ENCODE measurements at places on chromosomes 3 and 15.
A peak's percentile ranks its signal among the peaks of the same experiment; 100 is the strongest.

DNA sequence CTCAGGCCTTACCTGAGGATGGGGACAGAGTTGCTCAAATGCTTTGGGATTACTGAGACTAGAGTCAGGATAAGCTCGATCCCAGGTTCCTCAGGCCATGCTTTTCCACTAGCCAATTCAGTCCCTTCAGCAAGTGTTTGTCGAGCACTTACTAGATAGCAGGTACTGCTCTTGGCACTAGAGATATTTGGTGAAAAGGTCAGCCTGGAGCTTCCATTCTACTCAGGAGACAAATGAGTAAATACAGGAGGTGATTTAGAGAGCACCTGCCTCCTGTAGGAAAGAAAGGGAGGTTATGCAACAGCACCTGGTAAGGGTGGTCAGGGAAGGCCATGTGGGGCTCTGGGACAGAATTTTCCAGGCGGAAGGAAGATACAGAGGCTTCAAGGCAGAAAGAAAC is 99.9 kb downstream of the CACNA1D start:
- no peak for DNase-seq

- no peak for DNase-seq
Measured at GRCh38 chr3:195116407-195117185, 154.4 kb downstream of the XXYLT1 start.

DNA sequence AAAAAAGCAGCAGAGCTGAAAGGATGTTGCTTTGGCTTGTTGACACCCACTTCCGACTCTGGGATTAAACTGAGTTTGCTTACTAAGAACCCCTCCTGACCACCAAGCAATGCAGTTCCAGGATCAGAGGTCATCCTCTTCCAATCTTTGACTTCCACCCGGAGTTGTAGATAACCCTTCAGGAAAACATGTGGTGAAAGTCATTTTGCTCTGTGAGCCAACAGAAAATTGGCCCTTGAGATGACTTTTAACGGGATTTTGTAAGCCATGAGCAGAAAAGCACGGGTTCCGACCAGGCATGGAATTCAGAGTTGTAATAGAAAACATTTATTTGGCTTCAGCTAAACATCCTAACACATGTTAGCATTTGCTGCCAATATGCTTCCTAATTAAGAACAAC is 171.6 kb upstream of the NR2F2 start:
- no peak for DNase-seq

- peak; percentile 56 for DNase-seq
Measured at GRCh38 chr3:143601723-143602484, 246.4 kb downstream of the SLC9A9 start.

DNA sequence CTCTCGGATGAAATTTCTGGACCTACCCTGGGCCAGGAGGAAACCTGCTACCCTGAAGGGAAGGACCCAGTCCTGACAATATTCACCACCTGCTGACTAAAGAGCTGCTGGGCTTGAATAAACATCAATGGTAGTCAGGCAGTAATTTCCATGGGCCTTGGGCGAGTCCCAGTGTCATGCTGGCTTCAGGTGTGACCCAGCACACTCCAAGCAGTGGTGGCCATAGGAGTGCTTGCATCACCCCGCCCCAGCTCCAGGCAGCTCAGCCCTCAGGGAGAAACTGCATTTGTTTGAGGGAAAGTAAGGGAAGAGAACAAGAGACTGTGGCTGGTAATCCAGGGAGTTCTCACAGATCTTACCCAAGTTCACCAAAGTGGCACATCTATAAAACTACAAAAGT is 261.8 kb upstream of the DCBLD2 start:
- no peak for DNase-seq

DNA sequence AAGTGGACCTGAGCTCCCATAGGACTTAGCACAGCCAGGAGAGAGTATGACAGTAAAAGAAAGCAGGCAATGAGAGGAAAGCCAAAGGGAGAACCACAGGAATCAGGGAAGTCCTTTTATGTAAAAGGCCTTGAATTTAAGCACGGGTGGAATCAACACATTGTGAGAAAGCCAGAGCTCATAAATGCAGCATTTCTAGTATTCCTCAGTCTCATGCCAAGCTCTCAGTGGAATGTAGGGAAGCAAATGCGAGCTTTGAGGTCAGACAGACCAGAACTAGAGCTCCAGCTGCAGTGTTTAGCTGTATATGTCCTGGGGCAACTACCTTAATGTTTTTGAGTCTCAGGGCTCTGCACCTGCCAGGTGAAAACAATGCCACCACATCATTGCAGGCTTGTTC is 132.1 kb upstream of the TRIM42 start:
- peak; percentile 43 for DNase-seq

GRCh38 chr15:92984161-92984560 is 84.0 kb downstream of the CHD2 start:
- DNase-seq = no peak

- no peak for DNase-seq
Measured at GRCh38 chr3:134030379-134031347, 938 bp upstream of the SLCO2A1 start.

DNA sequence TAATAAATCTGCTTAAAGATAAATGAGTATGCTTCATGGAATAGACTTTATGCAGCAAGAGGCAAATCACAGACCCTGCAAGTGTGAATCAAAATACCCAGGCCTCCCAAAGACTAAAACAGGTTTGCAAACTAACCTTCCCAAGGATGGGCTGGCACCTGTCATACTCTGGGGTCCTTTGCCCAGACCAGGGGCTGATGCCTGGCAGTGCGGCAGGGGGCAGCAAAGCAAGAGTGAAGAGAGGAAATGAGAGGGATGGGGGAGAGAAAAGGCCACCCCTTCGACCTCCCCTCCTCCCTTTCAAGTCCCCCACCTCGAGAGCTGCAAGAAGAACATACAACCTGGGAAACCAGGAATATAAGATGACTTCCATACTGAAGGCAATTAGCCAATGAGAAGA is 31.8 kb downstream of the XXYLT1 start:
- DNase-seq = no peak

- no peak for DNase-seq
Measured at GRCh38 chr3:148146947-148147826, 550.5 kb upstream of the AGTR1 start.

GRCh38 chr3:66910266-66911055 is 87.6 kb upstream of the KBTBD8 start:
- no peak for DNase-seq

GRCh38 chr3:190426806-190427507 is 22.7 kb downstream of the TMEM207 start:
- DNase-seq = no peak

DNA sequence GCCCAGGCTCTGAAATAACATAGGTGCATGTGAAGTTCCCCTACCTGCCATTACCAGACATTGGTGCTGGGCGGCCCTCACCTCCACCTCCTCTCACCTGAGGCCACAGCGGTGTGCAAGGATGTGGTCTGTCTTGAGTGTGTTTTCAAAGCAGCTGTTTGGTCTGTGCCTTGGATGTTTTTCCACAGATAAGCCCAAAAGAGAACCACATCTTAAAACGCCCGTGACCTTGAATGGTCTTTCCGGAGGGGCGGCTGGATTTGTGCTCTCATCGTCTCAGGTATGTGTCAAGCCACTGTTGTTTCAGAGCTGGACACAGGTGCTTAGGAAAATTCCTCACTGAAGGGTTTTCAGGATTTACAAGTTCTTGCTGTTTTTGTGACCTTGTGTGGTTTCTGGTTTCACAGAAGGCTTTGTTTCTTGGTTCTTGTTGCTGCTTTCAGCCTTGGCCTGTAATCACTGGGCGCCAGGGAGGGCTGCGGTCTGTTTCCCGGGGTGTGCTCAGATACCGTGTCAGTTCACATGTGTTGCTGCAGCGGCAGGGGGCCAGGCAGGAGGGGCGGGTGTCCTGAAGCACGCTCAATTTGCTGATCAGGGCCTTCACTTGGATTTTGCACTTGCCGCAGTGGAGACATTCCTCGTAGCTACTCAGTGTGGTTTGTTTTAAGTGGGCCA is 128.4 kb downstream of the IGF1R start:
- peak; percentile 72 for DNase-seq

DNA sequence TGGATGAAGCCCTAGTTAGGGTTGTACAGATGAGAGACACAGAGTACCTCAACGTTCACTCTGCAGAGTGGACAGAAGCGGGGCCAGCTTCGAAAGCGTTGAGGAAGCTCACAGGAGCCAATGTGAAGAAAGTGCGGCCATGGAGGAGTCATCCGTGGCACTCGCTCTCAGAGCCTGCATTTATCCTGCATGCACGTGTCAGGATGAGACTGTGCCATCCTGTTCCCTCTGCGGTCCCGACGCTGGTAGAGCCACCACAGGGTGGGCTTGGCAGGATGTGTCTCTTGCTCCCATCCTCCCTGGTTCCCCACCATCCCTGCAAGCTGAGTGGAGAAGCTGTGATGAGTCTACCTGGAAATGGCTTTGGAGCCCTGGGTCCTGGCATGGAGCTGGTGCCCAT is 39.3 kb downstream of the KLHL25 start:
- DNase-seq = no peak

GRCh38 chr15:44144184-44144583 is 50.9 kb downstream of the FRMD5 start:
- DNase-seq = no peak

GRCh38 chr3:186283096-186283495 is 78.9 kb downstream of the DGKG start:
- DNase-seq = no peak

DNA sequence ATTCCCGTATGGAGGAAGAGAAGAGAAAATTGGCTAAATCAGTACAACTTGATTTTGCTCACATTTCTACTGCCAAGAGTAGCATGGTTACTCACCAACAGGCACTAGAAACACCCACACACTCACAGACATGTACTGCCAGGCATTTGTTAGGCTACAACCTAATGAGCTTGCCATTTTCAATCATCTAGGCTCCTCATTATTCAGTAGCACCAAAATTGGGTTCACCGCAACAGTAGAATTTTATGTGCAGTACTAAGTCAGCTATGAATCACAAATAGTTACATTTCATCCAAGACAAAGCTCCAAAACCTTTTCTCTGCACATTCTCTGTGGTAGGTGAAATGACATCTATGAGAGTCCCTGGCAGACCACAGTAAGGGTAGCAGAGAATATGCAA is 15.0 kb upstream of the THUMPD3 start:
- no peak for DNase-seq

- no peak for DNase-seq
Measured at GRCh38 chr3:108407886-108408285, 102.5 kb downstream of the MYH15 start.

DNA sequence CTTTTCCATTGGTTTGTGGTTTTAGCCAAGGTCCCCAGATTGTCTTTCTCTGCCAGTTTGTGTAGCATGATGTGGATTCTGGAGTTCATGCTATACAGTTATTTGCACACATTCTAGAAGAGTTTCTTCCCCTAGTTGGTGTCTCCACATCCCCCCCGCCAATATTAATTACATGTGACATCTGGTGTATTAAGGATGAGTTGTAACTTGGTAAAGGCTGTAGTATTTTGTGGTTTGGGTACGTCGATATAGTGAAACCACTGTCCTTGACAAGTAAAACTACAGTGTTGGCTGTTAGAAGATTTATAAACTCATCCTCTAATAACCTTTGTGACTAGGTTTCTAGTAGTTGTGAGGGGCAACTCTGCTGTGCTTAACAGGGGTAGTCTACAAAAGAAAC is 23.7 kb upstream of the P4HTM start:
- DNase-seq = no peak

DNA sequence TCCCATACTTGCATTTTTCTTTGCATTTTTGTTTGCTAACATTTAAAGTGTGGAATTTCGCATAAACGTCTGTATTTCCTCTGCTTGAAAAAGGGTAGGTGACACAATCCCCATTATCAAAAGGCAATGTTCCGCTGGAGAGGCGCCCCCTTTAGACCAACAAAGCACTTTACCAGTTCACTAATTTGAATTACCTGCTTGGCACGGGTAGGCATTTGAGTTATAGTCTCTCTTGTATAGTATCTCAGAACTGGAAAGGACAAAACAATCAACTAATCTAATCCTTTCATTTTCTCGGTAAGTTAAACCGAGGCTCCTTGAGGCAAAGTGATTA is 775 bp upstream of the CCDC39 start:
- DNase-seq = peak; percentile 68

DNA sequence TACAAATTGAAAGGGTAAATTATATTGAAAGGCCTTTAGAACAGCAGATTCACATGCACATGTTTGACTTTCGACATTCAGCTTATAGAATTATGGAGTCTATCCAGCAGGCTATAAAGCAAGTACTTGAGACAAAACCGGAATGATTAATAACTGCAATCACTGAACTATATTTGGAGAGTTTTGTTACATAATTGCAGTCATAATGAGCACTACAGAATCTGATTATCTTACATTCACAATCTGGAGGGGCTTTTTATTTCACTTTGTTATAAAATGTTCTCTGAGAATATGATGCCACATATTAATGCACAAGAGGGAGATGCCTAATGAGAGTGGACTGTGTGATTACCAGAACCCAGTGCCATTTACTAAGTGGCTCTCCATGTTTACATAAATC is 64.3 kb downstream of the NSUN3 start:
- DNase-seq = no peak

DNA sequence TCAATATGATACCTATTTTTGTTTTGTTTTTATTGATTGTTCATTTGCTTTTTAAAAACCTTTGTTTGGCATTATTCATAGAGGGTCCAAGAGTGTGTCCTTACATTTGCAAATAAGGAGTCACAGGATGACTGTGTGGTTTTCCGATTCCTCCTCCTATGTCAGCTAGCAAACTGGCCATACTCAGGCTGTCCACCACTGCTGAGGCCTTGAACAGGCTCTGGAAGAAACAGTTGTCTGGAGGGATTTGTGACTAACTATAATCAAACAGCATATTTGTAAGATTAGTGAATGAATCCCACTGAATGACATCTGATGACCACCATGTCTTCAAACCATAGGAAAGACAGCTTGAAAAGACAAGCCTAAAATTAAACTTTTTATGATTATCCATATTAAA is 423.4 kb upstream of the ATP11B start:
- DNase-seq = no peak

- DNase-seq = no peak
Measured at GRCh38 chr15:74604983-74605794, 10.4 kb upstream of the CLK3 start.

GRCh38 chr3:115469649-115470048 is 153.7 kb upstream of the GAP43 start:
- no peak for DNase-seq

- DNase-seq = no peak
Measured at GRCh38 chr3:64011685-64012084, 11.6 kb downstream of the PSMD6 start.

GRCh38 chr3:168532135-168532534 is 436.4 kb upstream of the GOLIM4 start:
- DNase-seq = no peak

DNA sequence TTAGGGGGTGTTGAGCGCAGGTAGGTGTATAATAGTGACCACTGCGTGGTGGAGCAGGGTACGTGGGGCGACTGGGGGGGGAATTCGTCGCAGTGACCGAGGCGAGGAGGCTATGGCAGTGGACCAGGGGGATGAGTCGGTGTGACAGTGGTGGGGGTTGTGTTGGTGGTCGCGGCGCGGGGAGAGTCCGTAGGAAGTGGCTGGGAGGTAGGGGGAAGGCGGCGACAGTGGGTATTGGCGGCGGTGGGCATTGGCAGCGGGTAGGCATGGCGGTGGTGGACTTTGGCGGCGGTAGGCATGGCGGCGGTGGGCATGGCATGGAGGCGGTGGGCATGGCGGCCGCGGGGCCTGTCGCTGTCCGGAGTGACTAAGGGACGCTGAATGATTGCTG is 739 bp downstream of the SNRPN start:
- no peak for DNase-seq

Measured in T47D (cell line).